ENCODE measurements at places on chromosomes 7 and 10. TPM values are rescaled to one million over a fixed set of nuclear protein-coding genes. Genes with fewer than 3 reads are reported as not detected.

SRGN gene
- 21.8 TPM for polyA plus RNA-seq

EPDR1 gene
- 102 TPM for polyA plus RNA-seq

GIMAP1 gene
- polyA plus RNA-seq, result 2.9 TPM

FAM25G gene
- not detected for polyA plus RNA-seq

IL2RA gene
- polyA plus RNA-seq, result not detected

ODAD2 gene
- 0.84 TPM for polyA plus RNA-seq

DNA sequence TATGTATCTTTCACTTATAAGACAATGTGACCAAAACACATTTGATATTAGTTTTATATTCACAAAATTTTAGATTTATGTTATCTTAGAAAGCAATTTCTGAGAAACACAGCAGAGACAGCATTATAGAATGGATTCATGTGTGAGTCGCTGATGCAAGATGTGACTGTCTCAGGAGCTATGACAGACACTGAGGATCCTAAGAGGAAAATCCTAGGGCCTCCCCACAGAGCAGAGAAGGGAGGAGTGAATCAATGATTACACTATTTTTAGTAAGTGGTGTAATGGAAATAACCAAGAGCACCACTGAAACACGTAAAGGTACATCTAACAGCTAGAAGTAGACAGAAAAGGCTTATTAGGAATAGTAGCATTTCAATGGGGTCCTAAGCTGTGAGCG lies 204.0 kb upstream of the PTN start:
- no peak for DNase-seq

- no peak for DNase-seq
Measured at GRCh38 chr7:19105546-19105945, 11.9 kb downstream of the TWIST1 start.

GRCh38 chr10:47305566-47305965 lies 5.6 kb downstream of the GDF10 start:
- no peak for DNase-seq

DNA sequence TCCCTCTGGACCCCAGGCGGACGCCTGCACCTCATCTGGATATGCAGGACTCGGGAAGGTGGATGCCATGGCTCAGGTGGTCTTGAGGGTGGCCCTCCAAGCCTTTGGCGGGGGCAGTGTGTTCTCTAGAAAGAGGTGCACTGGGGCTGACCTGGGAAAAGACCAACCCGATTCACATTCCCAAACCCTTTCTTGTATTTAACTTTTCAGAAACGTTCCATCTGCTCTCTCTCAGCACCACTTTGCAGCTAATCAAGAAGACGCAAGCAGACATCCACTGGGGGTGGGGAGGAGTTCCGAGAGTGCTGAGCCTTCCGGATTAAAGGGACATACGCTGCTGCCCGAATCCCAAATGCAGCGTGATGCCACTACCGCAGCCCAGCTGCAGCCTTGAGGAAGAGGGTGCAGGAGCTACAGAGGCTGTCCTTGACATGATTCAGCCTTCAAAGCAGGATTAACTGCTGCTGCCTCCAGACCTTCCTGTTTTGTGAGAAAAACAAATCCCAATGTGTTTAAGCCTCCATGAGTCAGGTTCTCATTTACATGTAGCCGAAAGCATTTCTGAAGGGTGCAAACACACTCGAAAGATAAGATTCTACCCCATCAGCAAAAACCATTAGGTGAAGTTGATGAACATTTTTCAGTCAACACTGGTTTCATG lies 39.9 kb downstream of the RBM17 start:
- no peak for DNase-seq

DNA sequence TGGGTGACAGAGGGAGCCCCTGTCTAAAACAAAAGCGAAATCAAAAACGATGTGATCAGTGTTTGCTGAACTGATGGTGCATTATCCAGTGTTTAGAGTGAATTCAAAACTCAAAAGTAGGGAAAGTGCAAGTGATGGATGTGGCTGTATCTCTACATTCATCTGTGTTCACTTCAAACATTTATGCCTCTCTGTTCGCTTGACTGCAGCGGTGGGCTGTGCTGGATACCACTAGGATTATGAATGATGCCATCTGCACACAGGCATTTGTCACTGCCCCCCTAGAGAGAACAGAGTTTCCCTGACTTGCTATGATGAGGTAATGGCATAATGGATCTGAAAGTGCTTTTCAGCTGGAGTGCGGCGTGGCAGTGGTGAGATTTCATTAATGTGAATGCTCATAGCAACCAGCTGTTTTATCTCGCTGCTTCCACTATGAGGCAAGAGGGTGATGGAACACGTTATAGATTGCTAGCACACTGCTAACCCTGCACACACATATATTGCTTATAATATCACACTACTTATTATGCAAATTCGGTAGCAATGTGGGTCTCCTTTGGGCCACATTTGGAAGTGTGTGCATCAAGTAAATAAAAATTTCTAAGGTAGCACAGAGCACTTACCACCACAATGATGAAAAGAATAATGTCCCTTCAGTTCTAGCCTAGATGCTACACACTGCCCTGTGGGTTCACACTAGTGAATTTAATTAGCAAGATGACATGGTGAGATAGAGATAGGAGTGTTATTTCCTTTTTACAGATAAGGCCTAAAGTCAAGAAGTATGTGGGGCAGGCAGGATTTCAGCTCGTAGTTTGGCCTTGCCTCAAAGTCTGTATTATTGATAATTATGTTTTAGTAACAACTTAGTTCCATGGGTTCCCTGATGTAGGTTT lies 164.7 kb downstream of the CAMK1D start:
- DNase-seq, result no peak

All from hindlimb muscle (tissue), 1 donor.